ENCODE measurements at places on chromosomes 6 and 20.

DNA sequence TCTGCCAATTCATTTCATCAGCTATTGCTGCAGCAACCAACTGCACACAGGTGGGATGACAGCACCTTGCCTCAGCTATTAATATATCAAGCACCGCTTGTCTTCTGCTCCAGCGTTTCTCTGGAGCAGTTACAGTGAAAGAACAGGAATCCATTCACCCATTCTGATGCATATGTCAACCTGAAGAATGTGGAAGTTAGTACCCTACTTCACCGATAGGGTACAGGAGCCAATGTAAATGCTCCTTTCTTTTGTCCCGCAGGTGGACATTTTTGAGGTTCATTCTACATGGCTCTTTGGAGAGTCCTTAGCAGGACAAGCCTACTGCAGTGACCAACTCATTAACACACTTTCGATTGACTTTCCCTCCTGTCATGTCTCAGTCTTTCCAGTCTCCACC, 139.9 kb upstream of the PRND start:
- no peak for DNase-seq

DNA sequence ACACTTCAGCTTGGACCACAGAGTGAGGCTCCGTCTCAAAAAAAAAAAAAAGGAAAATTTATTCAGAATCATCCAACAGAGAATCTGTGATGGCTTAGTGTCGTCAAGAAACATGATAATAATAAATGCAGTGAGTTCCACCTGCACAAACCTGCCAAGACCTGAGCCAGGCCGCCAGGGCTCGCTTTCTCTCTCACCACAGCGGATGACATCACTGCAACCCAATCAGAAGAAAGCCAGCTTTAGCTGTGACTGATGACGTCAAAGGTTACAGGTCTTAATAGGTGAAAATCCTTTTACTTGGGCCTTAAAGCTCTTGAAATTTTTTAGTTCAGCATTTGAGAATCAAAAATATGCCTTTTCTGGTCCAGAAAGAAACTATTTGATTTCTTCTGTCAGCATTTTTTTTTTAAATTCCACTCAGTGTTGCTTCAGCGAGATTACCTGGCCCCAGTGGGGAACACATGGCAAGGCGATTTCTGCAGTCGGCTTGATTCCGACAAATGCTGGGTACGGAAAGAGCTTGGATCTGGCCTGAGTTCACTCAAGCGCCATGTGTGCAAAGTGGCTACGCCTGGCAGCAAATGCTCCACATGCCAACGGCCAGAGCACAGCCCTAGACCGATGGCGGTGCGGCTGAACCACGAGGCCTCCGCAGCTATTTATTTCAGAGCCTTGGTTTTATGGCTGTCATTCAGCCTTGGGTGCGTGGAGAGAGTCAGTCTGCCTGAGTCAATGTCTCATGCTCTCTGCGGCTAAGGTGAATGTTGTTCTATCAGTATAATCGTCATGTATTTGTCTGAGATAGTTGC, 105.7 kb upstream of the QKI start:
- DNase-seq, result no peak

DNA sequence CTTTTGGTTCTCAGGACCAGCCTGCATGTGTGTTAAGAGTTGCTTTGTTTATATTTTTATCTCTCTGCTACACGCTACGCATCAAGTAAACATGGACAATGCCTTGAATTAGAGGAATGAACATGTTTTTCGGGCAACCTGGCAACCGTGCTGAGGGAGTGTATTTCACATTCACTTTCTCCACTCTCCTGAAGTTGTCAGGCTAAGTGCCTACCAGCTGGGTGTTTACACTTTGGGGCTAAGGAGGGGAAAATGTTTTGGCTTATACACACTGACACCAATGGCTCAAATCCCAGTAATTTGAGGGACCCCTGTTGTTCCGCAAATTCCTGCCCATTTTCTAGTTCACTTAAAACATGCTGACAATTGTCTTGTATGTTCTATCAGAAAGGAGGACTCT, 141.5 kb upstream of the PDE7B start:
- no peak for DNase-seq

GRCh38 chr6:15284743-15285142, 38.9 kb downstream of the JARID2 start:
- no peak for DNase-seq

DNA sequence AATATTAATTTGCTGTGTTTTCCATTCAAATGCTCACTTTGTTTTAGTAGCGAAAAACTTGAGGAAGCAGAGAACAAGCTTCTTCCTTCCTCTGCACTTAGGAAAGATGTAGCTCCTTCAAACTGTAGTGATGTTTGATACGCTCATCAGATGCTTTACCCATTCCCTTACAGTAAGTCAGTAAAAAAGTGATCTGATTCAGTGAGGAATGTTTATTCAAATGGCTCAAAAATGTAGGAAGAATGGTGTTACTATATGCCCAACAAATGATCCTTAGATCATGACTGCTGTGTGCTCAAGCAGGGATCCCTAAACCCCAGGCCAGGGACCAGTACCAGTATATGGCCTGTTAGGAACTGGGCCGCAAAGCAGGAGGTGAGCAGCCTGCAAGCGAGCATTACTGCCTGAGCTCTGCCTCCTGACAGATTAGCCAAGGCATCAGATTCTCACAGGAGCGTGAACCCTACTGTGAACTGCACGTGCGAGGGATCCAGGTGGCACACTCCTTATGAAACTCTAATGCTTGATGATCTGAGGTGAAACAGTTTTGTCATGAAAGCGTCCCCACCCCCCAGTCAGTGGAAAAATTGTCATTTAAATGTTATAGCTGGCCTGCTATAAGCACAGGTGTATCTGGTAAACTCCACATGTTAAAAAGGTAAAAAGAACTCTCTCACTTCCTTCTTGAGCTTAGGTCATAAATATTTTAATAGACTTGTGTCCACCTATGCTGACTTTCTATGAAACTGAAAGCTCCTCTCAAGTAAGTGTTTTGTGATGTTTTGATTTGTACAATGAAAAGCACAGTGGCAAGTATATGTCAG, 187.2 kb downstream of the FOXC1 start:
- DNase-seq, result no peak

DNA sequence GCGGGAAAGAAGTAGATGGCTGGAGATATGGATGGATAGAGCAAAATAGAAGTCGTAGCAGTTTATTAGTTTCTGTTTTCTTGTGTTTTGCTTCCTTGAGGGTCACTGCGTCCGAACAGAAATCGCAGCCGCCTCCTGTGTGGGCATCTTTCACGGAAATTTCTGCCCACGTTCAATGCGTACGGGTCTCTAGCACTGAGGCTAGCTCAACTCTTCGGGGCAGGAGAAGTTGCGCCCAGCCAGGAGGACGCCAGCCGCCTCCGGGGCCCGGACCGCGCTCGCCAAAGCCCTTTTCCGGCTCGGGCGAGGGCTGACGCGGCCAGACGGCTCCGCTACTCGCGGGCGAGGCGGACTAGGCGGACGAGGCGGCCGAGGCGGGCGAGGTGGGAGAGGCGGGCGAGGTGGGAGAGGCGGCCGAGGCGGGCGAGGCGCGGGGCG, 814 bp downstream of the TFAP2B start:
- DNase-seq, result peak; percentile 73

DNA sequence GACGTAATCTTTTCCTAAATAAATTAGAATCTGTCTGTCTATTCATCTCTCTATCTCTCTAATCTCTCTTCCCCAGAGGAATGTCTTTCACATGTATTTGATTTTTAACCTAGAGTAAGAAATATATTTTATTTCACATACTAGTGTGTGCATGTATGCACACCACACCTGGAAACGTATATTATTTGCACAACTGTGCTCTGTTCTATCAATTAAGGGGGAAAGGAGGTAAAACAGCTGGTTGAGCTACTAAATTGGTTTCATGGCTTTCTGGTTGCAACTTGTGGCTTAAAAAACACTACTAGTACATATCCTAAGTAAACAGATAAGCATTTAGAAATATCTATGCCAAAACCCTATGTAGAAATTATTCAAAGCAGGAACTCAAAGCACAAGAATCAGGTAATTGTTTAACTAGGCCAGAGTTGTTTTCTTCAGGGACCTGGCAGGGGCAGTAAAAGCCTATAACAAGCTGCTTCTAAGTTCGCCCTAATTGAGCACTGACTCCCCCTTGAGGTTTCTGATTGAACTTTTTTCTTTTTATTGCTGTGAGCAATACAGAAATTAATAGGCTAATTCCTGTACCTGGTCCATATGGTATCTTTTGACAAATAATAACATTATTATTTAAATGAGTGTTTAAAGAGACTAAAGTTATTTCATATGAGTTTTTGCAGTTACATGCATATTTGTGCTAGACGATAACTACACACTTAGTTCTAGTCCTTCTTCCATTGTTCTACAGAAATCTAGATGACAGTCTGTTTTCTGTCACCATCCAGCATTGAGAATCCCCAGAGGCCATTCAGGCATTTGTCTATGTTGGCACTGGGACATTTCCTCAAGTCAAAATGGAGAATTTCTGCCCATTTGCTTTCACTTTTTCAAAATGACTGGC, 88.6 kb downstream of the MCHR2 start:
- no peak for DNase-seq

DNA sequence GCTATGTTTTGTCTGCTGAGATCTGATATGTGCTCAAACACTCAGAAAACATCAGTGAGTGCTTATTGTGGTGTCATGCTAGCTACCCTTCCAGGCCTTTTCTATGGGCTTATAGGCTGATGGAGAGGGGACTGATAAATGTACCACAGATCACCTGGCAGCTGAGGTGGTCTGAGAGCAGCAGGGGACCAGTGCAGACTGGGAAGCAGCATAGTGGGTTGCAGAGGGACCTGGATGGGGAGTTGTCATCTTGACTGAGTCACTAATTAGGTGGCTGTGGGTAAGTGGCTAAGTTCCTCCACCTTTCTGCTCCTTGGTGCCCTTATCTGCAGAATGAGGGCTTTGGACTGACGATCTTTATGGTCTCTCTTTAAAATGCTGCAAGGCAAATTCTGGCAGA, 2.8 kb downstream of the TMEM200A start:
- no peak for DNase-seq

GRCh38 chr6:154430481-154430919, 73.9 kb upstream of the IPCEF1 start:
- no peak for DNase-seq

GRCh38 chr6:74070091-74070490, 374.1 kb downstream of the CD109 start:
- no peak for DNase-seq

DNA sequence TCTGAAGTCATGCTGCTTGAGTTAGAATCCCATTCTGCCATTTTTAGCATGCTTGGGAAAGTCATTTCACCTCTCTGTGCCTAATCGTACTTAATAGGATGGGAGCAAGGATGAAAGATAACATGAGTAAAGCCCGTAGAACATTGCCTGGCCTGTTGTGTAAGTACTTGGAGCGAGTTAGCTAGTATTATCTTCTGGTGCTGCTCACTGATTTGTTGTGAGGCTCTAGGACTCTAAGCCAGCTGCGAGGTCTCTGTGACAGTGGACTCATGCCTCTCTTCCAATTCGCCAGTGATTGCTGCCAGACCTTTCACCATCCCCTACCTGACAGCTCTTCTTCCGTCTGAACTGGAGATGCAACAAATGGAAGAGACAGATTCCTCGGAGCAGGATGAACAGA, 17.8 kb downstream of the TAF8 start:
- DNase-seq, result no peak

DNA sequence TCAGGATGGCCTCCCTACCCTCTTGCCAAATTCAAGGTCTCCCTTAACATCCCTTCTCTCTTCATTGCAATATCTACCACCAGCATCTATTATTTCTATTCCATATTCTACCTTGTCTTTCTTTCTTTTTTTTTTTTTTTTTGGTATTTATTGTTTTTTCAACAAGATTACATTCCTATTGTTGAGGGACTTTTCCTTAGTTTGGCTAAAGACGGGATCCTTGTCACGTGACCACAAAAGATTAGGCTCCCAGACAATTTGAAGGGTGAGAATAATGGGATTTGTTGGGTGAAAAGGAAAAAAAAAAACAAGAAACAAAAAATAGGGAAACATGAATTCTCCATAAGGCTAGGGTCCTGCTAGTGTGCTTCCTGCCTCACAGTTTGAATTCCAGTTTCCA, 124.3 kb upstream of the MCHR2 start:
- no peak for DNase-seq

DNA sequence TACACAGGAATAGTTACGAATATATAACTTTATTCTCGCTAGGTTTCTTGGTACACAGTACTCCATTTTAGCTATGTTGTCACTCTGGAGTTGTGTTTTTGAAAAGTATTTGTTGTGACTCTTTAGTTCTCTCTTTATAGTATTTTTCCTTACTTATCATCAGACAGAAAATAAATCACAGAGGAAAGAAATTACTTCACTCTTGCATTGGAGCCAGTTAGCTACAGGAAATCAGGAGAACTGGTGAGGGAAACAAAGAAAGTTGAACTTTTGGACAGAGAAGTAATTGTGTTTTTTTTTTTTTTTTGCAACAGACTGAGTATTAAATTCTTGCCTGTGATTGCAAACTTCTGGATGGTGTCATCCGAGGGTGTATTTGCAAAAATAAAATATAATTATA, 33.9 kb downstream of the DSE start:
- DNase-seq, result no peak

DNA sequence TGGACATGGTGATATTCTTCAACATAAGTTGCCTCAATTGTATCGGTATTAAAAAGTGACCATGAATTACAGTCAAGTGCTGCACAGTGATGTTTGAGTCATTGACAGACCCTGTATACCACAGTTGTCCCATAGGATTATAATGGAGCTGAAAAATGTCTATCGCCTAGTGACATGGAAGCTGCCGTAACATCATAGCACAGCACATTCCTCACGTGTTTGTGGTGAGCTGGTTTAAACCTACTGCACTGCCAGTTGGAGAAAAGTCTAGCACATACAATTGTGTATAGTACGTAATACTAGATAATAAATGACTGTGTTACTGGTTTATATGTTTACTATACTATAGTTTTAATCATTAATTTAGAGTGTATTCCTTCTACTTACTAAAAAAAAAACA, 150.2 kb downstream of the CDH26 start:
- no peak for DNase-seq

DNA sequence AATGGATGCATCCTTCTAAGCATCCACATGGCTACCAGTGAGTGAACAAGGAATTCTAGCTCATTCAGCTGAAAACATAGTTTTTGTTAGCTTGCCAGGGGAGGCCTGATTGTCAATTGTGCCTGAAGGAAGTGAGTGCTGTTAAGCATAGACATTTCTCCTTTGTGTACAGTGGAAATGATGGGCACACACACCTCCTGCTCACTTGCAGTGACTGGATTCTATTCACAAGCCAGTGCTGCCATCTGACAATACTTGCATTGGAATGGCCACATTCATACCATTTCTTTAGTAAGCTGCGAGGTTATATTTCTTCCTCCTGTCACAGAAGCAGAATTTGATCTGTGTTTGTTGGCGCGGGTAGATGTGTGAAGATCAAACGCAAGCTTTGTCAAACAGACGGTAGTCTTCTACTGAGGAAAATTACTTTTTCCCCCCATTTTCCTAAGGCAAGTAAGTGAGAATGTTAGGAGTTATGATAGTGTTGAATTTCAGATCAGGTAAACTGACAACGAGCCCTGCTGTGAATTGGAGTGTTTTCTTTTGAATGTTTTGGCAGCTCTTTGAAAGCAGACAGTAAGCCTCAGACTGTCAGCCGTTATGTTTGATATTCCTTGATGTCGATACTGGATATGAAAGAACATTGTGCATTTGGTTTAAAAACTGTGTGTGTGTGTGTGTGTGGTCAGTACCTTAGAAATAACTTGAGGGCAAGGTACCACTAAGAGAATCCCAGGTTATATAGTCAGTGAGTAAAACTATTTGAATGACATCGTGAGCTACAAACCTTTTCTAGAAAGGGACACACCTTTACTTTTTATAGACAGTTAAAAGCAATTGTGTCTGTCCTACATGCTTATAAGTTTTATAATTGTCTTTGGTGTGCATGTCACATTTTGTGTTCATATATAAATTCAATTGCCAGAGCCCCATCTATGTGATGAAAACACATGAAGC, 84.2 kb upstream of the BMP2 start:
- no peak for DNase-seq

- no peak for DNase-seq
Observed at GRCh38 chr20:25021336-25021735, 28.8 kb upstream of the APMAP start.

Measured in ecto neural progenitor cell (in vitro differentiated cells).